ENCODE measurements at places on chromosomes 1 and 21.

DNA sequence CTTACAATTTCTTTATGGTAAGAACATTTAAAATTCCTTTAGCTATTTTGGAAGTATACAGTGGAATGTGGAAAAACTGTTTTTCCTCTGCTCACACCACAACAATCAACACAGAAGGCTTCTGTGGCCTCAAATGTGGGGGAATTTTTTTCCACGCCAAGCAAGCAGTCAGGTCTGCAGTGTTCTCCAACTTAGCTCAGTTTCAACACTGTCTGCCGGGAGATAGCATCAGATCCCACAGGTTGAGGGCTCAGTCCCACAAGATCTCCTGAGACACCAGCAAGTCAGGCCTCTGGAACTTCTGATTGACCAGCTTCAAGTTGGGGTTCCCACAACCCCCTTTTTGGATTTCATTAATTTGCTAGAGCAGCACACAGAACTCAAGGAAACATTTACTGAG is 50.3 kb downstream of the PTBP2 start:
- no peak for DNase-seq

GRCh38 chr21:46651121-46651520 is 15.6 kb downstream of the PRMT2 start:
- no peak for DNase-seq

GRCh38 chr1:7583291-7584096 is 187.6 kb upstream of the VAMP3 start:
- DNase-seq, result no peak

GRCh38 chr21:36454706-36455105 is 25.2 kb downstream of the CLDN14 start:
- no peak for DNase-seq

GRCh38 chr1:17295292-17295691 is 12.7 kb upstream of the PADI4 start:
- no peak for DNase-seq

DNA sequence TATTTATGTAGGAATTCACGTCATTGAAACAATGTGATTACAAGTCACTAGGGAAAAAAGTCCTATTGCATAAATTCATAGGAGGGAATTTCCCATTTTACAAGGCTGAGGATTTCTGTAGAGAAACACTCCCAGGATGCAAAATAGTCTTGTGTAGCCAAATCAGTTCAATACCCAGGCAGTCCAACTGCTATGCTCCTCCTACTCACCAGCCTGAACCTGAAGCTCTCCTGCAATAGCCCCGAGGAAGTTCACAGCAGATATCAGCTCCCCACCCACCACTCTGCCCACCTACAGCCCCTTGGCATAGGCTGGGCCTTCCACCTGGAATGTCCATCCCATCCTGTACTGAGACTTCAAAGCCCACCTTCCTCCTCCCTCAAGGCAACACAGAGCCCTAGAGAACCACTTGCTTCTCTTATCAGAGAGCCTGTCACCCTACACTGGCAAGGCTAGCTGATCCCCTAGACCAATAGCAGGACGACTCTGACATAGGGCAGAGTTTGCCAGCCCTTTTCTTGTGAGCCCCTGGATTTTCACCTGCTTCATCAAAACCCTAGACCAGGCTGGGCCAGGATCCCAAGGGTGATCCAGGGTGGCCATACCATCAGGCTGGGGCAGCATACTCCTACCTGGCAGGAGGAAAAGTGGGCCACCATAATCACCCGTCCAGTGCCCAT is 1.5 kb downstream of the LSS start:
- no peak for DNase-seq
